ENCODE measurements at places on chromosomes 2 and 18.

GRCh38 chr18:10432781-10433180 lies 21.7 kb upstream of the APCDD1 start:
- H3K4me3 ChIP-seq = no peak overlapping the region
- no peak overlapping the region for H3K27ac ChIP-seq
- H3K4me1 ChIP-seq = no peaks in the 10 kb centered on the region
- no peaks in the 10 kb centered on the region for H3K27me3 ChIP-seq

DNA sequence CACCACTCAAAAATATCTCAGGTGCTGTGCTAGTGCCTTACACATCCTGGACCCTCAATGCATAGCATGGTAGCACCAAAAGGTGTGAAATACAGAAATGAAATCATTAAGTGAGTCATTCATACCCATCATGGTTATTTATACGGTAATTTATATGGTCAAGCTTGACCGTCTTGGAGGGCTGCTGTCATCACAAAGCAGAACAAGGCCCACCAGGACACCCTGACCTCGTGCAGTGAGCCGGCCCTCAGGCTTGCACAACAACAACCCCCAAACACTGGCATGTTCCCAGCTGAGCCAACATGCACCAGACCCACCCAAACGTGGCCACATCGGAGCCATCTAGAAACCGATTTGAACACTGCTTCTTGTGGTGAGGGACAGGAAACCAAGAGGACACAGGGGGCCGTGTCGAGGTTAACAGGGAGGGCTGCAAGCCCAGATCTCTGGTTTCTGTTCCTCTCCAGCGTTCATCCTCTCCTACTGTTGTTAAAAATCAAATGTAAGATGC lies 378.5 kb upstream of the ID2 start:
- no peaks in the 10 kb centered on the region for H3K27me3 ChIP-seq
- DNase-seq = peak; percentile 61
- no peak overlapping the region for H3K4me3 ChIP-seq
- H3K36me3 ChIP-seq = no peaks in the 10 kb centered on the region
- H3K4me1 ChIP-seq = no peaks in the 10 kb centered on the region
- no peak overlapping the region for H3K27ac ChIP-seq

GRCh38 chr2:172884336-172884735 lies 148.7 kb downstream of the RAPGEF4 start:
- no peak overlapping the region for H3K27ac ChIP-seq
- H3K4me1 ChIP-seq = no peaks in the 10 kb centered on the region
- H3K4me3 ChIP-seq = no peak overlapping the region
- H3K36me3 ChIP-seq = no peaks in the 10 kb centered on the region
- DNase-seq = no peak

- no peak overlapping the region for H3K27ac ChIP-seq
- H3K4me3 ChIP-seq = no peak overlapping the region
- no peaks in the 10 kb centered on the region for H3K36me3 ChIP-seq
Observed at GRCh38 chr2:45506756-45507155, 104.3 kb downstream of the SRBD1 start.

- H3K36me3 ChIP-seq = no peaks in the 10 kb centered on the region
- no peak overlapping the region for H3K4me3 ChIP-seq
- no peak overlapping the region for H3K27ac ChIP-seq
- no peak for DNase-seq
- no peaks in the 10 kb centered on the region for H3K27me3 ChIP-seq
- H3K4me1 ChIP-seq = no peaks in the 10 kb centered on the region
Observed at GRCh38 chr2:190139371-190139770, 76.8 kb upstream of the MSTN start.

DNA sequence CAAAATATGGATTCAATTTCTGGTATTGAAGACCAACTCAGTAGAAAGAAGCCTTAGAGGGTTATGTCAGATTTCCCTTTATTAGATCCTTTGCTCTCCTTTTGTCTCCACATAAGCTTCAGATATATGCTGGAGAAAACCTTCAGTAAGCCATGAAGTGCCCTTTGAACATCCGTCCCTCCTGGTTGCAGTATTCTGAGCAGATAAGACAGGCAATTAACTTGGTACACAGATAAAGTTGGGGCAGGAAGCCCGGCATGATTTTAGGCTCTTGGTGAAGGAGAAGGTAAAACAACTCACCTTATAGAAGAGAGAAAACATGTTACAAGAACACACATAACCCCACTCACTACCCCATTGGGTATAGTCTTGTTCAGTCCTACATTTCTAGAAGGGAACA lies 76.4 kb downstream of the SRD5A2 start:
- peak; percentile 87 for DNase-seq
- no peak overlapping the region for H3K4me3 ChIP-seq
- peak overlapping the region; percentile 26 for H3K27ac ChIP-seq
- H3K4me1 ChIP-seq = peaks cover 26% of the 10 kb centered on the region
- no peaks in the 10 kb centered on the region for H3K27me3 ChIP-seq

DNA sequence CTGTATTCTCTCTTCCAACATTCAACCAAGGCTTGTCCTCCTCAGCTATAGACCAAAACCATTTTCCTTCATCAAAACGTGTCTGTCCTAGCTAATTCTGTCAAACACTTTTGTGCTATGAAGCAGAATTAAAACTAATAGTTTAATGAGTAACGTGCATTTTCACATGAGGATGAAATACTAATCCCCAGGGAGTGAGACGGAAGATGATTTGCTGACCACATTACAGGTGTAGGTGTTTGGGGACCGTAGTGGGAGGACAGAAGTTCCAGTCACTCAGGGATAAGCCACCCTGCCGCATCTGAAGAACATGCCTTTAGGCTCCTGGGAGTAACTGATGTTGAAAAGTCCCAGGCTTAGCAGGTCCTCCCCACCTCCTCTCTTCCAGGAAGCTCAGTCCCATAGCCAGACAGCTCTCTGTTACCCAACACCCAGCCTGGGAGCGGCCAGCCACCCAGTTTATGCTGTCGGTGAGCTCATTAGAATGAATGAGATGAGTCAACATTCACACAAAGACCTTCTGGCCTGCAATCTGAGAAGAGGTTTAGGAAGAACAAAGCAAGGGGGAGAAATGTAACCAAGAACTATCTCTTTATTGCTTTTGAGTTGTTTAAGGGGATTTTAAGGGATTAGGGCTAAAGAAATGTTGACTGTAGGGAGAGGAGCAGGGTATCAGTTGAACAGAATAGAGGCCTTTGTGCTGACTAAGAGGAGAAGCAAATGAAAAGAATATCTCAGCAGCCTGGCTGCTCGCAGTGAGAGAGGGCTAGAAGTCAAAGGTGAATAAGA lies 122.5 kb downstream of the FOXI3 start:
- peak; percentile 54 for DNase-seq
- no peaks in the 10 kb centered on the region for H3K27me3 ChIP-seq
- H3K4me1 ChIP-seq = no peaks in the 10 kb centered on the region
- no peak overlapping the region for H3K27ac ChIP-seq
- H3K4me3 ChIP-seq = no peak overlapping the region

DNA sequence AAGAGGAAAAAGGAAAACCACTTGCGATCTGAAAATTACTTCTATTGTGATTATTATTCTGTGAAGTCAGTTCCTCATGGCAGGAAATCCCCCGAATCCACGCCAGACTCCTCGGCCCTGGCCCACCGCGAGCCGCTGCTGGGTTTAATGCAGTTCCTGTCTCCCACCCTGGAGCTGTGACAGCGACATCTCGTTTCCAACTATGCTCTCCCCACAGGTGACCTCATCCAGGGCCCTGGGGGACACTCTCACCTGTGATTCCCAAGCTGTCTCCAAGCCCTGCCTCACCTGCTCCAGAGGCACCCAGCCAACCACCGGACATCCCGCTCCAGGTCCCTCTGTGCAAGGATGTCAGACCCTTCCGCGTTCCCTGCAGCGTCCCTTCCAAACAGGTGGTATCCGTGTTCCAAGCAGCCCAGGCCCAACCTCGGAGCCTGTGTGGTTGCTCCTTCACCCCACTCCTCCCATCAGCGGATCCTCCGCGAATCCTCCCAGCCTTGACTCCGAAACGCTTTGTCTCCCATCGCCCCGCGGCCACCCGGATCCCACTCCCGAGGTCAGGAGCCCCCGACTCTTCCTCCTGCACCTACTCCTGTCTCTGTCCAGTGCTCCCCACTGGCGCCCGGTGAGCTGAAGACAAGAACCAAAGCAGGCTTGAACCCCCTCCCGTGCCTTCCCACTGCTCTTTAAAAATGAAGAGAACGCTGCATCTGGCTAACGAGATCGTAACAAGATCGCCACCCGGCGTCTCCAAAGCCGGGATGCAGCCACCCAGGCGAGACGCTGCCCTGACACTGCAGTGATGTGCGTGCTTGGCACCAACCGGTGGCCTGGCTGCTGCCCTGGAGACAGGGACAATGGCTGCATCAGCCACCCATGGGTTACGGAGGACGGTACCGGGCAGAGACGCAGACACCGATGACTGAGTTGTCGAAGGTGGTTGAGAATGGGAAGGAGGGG lies 96.5 kb downstream of the NDUFA10 start:
- no peaks in the 10 kb centered on the region for H3K36me3 ChIP-seq
- DNase-seq = no peak
- no peaks in the 10 kb centered on the region for H3K27me3 ChIP-seq
- no peaks in the 10 kb centered on the region for H3K4me1 ChIP-seq
- H3K27ac ChIP-seq = no peak overlapping the region

- no peak for DNase-seq
- no peaks in the 10 kb centered on the region for H3K36me3 ChIP-seq
- H3K27ac ChIP-seq = no peak overlapping the region
- H3K4me3 ChIP-seq = no peak overlapping the region
- H3K4me1 ChIP-seq = no peaks in the 10 kb centered on the region
Observed at GRCh38 chr18:10190564-10190963, 263.9 kb upstream of the APCDD1 start.

DNA sequence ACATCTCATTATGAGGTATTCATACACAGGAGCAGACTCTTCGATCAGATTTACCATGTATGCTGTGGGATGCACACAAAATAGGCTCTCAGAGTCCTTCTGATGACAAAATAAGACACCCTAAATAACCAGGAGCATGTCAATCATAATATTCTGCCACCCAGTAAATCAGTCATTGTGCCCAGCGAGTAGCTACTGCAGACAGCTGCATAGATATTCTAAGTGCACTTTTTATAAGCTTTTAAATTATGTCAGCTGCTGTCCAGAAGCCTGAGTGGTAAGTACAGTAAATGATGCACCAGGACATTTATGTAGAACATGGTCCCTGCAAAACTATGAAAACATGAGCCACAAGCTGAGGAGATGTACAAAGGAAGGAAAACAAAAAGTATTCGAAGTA lies 102.9 kb downstream of the CCDC141 start:
- H3K4me1 ChIP-seq = no peaks in the 10 kb centered on the region
- no peaks in the 10 kb centered on the region for H3K27me3 ChIP-seq
- H3K27ac ChIP-seq = no peak overlapping the region
- no peak overlapping the region for H3K4me3 ChIP-seq
- DNase-seq = no peak
- H3K36me3 ChIP-seq = no peaks in the 10 kb centered on the region

DNA sequence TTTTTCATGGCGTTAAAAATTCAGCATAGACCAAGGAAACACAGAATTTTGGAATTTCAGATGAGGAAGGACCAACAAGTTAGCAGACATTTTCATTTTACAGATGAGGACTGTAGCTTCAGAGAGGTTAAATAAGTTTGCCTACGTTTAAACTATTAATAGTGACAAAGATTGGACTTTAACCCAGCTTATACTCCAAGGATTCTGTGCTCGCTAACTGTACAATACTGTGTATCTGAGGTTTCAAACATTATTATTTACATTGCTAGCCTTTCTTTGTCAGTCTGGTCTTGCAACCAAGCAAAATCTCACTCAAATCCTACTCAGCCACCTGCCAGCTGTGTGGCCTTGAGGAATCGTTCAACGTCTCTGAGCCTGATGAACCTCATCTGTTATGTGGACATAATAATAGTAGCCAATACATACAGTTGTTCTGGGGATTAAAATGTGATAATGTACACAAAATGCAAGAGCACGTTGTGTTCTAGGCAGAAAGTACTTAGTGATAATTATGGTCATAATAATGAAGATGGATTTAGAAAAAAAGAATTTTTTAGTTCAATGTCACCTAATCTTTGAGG lies 462.4 kb upstream of the TRIB2 start:
- no peak for DNase-seq
- no peaks in the 10 kb centered on the region for H3K27me3 ChIP-seq
- no peak overlapping the region for H3K4me3 ChIP-seq
- H3K36me3 ChIP-seq = no peaks in the 10 kb centered on the region

DNA sequence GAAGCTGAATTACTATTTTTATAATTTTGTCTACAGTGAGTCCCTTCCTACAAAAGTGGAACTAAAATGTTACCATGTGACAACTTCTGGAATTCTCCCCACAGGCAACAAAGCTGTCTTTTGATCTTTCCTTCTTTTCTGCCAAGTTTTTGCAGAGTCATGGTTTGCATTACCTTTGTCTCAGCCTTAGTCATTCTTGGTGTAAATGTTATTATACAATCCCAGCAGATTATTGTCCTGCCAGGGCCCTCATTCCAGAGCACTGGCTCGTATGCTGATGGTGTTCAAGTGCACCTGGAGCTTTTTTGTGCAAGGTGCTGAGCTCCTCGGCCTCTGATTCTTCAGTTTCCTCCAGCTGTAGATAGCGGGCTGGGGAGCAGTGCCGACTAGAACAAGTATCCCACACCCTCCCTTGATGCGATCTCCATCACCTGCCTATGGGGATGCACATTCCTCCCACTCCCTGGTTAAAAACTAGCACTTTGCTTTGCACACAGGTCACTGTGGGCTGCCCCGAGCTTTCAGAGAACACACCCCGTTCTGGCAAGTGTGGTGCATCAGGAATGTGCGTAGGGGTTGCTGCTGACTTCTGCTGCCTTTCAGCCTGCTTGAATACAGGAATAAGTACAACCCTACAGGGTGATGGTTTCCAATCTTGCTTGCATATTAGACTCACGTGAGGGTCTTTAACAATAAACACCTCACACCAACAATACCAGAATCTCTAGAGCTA lies 263.6 kb downstream of the RNF144A start:
- H3K4me3 ChIP-seq = no peak overlapping the region
- no peaks in the 10 kb centered on the region for H3K4me1 ChIP-seq
- no peaks in the 10 kb centered on the region for H3K36me3 ChIP-seq

GRCh38 chr2:60353406-60353800 lies 200.1 kb downstream of the BCL11A start:
- H3K4me1 ChIP-seq = no peaks in the 10 kb centered on the region
- H3K36me3 ChIP-seq = no peaks in the 10 kb centered on the region
- no peak overlapping the region for H3K4me3 ChIP-seq
- peak overlapping the region; percentile 61 for H3K27ac ChIP-seq

DNA sequence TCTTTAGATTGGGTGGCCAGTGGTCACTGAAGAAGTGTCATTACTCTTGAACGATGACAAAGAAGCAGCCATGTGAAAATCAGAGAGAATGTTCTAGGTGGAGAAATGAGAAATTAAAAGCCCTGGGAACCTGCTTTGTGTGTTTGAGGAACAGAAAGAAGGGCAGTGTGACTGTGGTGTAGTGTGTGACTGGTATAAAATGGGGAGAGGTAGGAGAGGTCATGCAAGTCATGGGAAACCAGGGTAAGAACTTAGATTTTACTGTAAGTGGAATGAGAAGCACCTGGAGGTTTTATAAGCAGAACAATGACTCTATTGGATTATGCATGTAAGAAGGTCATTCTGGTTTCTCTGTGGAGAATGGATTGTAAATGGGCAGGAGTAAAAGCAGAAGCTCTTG lies 12.2 kb downstream of the ICOS start:
- no peaks in the 10 kb centered on the region for H3K36me3 ChIP-seq
- DNase-seq = no peak
- no peak overlapping the region for H3K27ac ChIP-seq
- H3K4me3 ChIP-seq = no peak overlapping the region
- no peaks in the 10 kb centered on the region for H3K27me3 ChIP-seq
